ENCODE measurements at places on chromosomes 7 and 10. TPM values are rescaled to one million over a fixed set of nuclear protein-coding genes. Genes with fewer than 3 reads are reported as not detected.
A peak's percentile ranks its signal among the peaks of the same experiment; 100 is the strongest.

GRCh38 chr10:121137533-121137932, 286.4 kb downstream of the WDR11 start:
- no peak for DNase-seq

GRCh38 chr10:94878649-94879048, 59.8 kb upstream of the CYP2C9 start:
- no peak for DNase-seq

- no peak for DNase-seq
Measured at GRCh38 chr10:131855461-131856401, 45.1 kb upstream of the PPP2R2D start.

DNA sequence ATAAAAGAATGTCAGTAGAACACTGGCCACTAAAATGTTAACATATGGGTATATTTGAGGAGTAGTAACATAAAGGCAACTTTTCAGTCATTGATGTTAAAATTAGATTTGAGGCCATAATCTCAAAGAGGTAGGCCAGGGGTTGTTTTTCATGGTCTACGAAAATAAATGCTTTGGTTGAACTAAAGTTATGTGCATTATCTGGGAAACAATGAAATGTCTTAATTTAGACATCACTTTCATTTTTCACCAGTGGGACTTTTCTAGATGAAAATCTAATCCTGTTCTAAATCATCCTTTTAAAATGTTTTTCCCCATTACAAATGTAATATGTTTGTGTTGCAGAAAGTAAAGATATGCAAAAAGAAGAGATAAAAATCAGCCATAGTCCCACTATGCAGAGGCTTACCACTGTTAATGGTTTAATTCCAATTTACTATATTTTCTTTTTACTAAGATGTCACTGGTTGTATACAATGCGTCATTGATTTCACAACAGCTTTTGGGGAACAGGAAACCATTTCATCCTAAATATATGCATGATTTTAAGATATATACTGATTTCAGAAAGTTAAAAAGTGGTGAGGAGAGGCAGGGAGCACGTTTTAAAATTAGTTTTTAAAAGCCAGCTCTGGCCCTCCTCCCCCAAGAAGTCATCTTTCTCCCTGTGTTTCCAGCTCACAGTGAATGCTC, 64.3 kb downstream of the ARID5B start:
- no peak for DNase-seq

GRCh38 chr7:32941681-32942414, 15.4 kb upstream of the FKBP9 start:
- peak; percentile 28 for DNase-seq

- DNase-seq = no peak
Measured at GRCh38 chr7:127530148-127530547, 55.2 kb downstream of the GCC1 start.

DNA sequence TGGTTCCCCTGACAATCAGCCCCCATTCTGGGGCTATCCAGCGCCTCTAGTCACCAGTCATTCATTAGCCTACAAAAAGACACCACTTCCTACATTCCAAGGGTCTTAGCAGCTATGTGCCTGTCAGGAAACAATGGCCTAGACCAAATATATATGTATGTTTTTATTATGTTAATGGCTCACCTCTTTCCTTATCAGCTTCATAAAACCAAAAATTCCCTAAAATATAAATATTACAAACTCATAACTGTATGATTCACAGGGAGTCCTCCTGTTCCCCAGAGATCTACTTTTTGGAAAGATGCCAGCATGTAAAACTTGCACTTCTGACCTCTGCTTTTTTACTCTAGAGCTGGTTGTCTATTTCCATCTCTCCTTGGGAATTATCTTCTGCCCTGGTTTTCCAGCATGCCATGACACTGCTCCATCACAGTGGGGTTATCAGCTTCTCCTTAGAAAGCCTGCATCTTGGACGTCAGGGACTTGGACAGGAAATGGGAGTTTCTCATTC, 79.2 kb downstream of the ABCA13 start:
- no peak for DNase-seq

GRCh38 chr7:92778972-92779371, 57.4 kb downstream of the CDK6 start:
- DNase-seq = no peak

GRCh38 chr7:112122798-112123197, 83.4 kb downstream of the DOCK4 start:
- no peak for DNase-seq

DNA sequence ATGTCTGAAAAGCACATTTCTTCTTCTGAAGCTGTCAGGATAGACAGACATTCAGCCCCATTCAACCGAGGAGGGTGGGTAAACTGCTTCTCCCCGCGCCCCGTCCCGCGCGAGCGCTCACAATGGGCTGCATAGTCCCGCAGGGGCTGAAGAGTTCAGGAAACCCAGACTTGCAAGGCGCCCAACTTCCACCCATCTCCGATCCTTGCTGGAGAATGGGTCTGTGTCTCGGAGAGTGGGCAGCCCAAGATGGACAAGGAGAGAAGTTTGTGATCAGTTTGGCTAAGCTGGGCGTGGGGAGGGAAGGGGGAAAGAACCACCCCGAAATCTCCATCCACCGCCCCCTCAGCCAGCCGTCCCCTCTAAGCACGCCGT, 686 bp downstream of the AASS start:
- no peak for DNase-seq

The ASIC3 gene
- total RNA-seq = under 0.01 TPM

The DEPP1 gene
- 133 TPM for total RNA-seq

Data from dermis microvascular lymphatic vessel endothelial cell (primary cell).